Stimulated activated naive CD4-positive, alpha-beta T cell treated with Interleukin-2 at 50 U/mL for 16 hours (primary cell): ENCODE measurements at places on chromosomes 11 and 22.

GRCh38 chr22:36411589-36412258, 24.0 kb upstream of the MYH9 start:
- DNase-seq: peak; percentile 40

DNA sequence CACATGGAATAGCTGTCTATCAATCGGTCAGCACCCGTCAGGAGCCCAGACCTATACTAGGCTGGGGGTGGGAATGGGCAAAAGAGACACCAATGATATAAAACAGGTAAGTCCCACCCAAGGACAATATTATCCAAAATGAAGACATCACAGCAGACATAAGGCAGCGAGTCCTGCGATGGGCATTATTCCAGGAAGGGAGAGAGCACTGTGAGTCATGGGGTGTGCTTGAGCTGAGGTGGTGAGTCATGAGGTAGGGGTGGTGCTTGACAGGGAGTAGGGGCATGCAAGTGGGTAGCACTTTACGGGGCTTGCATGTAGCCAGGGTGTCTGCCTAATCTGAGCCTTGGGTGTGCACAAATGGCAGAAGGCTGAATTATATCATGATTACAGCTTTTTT, 605.0 kb upstream of the CADM1 start:
- DNase-seq: no peak

DNA sequence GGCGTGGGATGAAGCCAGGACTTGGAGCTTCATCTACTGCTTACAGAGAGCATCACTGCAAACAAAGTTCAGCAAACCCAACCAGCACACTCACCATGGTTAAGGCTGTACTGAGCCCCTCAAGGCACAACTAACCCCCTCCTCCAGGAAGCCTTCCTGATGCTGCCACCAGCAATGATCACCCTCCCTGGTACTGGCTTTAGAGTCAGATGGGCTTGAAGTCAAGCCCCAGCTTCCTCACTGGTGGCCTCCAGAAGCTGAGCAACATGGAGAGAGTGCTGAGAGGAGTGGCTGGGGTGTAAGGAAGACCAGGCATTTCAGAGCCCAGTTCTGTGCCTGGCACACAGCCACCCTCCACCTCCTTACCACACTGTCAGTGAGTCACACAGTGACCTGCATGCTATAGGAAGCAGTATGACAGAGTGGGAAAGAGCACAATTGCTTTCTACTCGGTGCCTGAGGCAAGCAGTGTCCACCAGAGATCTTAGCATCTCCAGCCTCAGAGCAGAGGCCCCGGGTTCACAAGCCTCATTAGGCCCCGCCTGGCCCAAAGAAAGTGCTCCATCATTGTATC, 24.7 kb upstream of the BAIAP2L2 start:
- DNase-seq: no peak

GRCh38 chr22:35903571-35904335, 124.9 kb downstream of the RBFOX2 start:
- no peak for DNase-seq

GRCh38 chr11:75441804-75442132, 8.8 kb upstream of the KLHL35 start:
- no peak for DNase-seq

DNA sequence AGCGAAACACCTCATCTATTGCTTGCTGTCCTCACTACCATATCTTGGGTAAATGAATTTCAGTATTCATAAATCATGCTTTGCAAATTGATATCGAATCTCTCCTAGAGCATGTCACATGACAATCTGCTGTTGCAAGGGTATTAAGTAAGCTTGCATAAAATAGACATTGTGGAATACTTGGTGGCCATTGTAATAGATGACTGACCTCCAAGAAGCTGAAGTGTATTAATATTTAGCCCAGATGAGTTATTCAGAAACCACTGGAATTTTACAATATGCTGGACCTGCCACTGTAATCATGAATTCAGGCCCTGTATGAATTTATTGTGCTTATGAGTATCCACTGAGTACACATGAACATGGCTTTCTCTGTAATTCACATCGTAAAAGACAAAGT, 289.7 kb upstream of the ARHGAP42 start:
- no peak for DNase-seq

- DNase-seq: peak; percentile 78
Observed at GRCh38 chr22:29072193-29072978, 449 bp upstream of the KREMEN1 start.

- DNase-seq: no peak
Observed at GRCh38 chr22:29883775-29884097, 762 bp downstream of the MTMR3 start.

- peak; percentile 22 for DNase-seq
Observed at GRCh38 chr11:8168485-8169257, at the start of gene RIC3. RIC3 (minus strand) TSS chr11:8169025; CDS start chr11:8168989, 36 bp downstream.

- no peak for DNase-seq
Observed at GRCh38 chr22:50576070-50576469, 2.2 kb downstream of the CPT1B start.

- DNase-seq: no peak
Observed at GRCh38 chr11:9180784-9181183, 84.4 kb downstream of the DENND5A start.

DNA sequence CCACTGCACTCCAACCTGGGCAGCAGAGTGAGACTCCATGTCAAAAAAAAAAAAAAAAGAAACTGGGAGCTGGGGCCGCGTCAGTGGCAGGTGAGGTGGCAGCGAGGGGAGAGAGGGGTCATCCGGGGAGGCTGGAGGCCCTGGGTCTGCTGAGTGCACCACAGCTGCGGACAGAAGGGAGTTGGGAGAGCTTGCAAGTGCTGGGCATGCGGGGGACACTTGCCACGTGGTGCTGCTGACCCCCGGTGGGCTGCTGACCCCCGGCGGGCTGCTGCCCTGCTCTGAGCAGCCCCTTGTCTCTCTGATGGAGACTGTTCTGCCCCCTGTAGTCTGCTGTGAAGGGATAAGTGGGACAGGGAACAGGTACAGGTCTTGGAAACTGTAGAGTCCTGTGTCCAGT, 2.6 kb downstream of the DRAP1 start:
- no peak for DNase-seq

DNA sequence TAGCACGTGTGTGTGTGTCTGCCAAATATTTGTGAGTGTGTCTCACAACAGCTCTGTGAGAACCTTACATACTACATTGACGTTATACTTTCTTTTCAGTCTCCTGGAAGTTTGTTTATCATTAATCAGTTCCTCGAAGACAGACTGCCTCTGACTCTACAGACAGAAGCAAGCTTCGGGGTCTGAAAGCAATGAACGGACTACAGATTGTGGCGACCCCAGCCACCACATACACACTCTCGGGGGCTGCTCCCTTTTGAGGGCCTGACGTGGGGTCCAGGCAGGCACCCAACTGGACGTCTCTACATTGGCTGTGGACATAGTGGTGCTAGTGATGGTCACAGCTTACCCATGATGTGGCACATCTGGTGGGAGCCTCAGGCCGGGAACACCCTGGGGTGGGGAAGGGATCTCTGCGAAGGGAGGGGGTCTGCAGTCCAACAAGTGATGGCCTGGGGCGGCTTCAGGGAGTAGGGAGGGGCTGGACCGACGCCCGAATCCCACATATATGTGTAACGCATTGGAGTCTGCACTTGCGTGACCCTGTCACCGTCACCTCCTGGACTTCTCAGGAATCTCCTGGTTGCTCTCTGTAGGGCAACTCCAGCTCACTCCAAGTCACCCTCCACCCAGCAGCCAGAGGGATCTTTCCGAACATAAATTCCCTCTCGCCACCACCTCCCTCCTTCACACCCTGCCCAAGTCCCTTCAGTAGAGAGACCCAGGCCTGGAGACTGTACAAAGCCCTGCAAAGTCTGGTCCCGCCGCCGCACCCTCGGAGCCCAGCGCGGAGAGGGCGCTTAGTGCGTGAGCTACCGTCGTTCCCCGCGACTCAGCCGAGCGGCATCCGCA, 30.4 kb upstream of the TRIM29 start:
- no peak for DNase-seq

DNA sequence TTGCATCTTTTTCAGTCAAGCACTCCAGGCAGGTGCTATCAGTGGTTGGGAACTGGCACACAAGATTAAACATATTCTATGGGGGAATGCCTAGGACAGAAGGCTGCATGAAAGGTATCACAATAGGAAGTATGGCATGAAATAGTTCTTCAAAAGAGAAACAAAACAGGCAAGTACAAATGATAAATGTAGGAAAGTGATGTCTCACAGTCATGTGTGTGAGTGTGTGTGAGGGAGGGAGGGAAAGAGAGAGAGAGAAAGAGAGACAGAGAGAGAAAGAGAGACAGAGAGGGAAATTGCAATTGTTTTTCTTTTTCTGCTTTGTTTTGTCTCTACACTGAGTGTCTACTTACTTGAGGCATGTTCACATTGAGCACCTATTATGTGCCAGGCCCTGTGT, 456.3 kb downstream of the MIAT start:
- DNase-seq: no peak

DNA sequence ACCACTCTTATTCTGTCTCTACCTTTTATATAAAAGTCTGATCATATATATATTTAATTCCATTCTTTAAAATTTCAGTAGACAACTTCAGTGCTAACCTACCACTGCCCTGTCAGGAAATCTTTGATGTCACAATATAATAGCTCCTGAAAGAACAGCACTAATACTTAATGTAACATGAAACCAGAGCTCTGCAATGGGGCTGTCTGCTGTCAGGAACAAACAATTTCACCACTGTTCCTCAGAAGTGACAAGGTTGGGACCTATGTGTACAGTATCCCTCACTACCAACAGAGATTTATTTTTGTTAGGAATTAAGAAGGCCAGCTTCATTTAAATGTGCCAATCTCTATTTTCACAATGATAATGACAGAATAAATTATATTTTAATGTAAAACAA, 165.5 kb upstream of the C11orf58 start:
- no peak for DNase-seq

DNA sequence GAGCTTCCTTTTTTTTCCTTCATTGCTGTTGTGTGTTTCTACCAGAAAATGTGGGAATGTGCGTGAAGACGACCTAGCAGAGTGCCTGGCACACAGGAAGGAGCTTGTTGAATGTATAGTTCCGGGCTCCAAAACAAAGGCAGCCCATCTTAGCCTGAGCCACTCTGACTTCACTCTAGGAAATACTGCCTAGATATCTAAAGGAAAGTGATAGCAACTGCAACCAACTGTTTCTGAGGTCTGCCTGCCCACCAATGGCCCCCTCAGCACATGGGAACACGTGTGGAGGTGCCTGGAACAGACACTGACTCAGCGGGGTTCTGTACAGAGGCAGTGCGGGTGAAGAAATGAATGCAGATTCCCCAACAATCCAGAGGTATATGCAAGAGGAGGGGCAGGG, 14.7 kb upstream of the XBP1 start:
- DNase-seq: no peak

DNA sequence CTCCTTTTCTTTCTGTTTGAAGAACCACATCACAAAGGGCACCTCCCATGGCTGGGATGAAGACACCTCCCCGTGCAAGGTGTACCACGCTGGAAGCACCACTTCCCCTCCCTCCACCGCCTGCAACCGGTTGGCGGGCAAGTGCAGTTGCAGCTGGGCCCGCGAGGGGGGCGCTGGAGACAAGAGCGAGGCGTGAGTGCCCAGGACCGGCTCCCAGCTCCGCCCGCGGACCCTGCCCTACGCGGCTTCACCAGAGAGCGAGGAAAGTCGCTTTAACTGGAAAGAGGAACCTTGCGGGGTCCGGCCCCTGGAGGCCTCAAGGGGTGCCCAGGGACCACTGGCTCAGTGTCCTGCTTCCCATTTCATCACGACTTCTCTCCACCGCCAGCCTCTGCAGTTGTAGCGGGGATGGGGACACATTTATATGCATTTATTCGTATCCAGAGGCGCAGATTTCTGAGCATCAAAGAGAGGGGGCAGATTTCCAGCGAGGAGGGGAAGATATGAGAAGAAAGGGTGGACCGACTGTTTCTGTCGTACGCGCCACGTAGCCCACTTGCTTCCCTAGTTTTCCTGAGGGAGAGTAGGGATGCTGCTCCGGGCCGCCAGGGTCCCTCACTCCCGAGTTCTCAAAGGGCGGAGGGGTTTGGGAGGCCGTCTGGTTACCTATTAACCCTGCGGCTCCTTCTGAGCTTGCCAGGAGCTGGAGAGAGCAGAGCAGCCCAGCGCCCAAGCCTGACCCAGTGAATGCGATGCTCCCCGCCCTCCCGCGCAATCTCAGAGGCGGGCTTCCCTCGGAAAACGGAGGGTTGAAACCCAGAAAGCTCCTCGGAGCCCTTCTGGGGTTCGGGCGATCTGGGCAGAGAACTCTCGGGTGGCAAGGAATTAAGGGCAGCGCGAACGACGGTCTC, 3.5 kb downstream of the ESAM start:
- peak; percentile 58 for DNase-seq

- no peak for DNase-seq
Observed at GRCh38 chr22:48084041-48084728, 1321.7 kb downstream of the TBC1D22A start.

DNA sequence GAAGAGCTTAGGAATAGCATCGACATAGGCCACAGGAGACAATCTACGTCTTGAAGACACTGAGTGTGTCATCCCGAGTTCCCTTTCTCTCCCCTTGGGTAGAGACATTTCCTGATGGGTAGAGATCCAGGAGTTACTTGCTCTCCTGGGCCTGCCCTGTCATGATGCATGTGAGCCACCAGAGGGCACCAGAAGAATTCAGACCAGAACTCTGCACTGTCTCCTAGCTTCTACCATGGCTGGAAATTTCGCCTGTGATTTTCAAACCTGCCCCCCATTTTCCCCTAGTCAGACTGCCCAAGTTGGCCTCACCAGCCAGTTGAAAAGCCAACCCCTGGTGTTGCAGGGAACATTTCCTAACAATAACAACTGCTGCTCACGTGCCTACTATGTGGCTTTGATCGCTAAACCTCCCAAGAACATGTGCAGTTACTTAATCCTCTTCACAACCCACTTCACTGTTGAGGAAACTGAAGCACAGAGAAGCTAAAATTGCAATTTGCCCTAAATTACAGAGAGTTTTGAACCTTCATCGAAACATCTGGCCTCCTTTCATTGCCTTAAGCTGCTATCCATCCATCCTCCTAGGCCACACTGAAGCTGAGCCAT, 47.2 kb downstream of the C11orf58 start:
- DNase-seq: peak; percentile 41

DNA sequence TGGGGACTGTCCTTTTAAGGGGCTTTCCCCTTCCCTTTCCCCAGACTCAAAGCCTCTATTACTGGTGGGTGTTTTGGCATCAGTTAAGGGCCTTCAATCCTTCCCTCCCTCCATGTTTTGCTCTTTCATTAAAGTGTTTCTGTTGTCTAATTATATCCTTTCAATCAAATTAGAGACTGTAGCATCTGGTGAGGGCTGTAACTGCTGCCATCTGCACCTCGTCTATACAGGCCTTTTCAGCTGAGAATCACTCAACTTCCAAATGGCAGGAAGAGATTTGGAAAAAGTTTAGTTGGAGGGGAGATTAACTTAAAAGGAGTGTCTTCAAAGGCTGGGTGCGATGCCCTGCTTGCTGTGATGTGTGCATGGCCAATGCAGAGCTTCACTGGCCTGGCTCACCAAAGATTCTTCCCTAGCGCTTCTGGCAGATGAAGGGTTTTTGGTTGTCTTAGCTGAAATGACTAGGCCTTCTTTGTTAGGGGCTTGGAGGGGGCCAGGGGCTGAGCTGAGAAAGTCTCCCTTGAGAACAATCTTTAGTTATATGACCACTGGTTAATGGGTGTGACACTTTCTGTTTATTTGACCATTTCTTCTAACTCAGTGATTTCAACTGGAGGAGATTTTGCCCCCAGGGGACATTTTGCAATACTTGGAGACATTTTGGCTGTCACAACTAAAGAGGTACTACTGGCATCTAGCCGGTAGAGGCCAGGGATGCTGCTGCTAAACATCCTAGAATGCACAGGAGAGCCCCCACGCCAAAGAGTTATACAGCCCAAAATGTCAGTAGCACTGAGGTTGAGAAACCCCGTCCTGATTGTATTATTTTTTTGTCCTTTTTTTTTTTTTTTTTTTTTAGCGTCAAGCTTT, 7.5 kb downstream of the KREMEN1 start:
- DNase-seq: no peak

GRCh38 chr11:131637469-131638175, 267.2 kb downstream of the NTM start:
- DNase-seq: no peak
